ENCODE measurements at places on chromosomes 2 and 18.
A peak's percentile ranks its signal among the peaks of the same experiment; 100 is the strongest.

- no peak for DNase-seq
These were observed 47.5 kb upstream of the ATIC start for GRCh38 chr2:215264374-215264773.

GRCh38 chr18:36296650-36297416, 680 bp upstream of the FHOD3 start:
- no peak for DNase-seq

DNA sequence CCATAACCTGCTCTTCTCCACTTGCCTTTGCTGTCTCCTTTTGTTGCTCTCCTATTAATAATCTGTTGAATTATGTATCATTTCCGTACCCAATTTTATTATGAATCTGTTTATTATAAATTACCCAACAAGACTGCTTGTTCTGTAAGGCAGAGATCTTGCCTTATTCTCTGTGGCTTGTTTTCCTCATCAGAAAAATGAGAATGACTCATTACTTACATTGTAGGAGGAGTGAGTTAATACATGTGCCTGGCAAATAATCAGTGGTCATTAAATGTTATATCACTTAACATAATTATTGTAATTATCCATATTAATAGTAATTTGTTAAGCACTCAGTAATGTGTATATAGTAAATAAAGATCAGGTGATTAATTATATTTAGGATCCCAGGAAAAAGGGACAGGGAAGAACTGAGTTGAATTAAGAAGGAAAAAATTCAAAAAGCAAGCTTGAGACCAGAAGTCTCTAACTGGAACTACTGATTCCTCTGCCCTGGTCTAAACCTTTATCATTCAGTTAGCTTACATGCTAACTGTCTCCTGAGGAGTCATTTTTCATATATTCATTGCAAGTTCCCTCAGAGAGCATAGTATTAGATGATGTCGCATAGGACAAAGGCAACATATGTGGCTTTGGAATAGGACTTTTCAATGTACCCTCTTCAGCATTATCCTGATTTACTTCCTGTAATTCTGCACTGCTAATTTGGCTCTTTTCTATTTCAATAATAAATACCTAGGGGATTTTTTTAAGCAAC, 335.7 kb downstream of the GALNT13 start:
- no peak for DNase-seq

- DNase-seq = no peak
These were observed 5.9 kb upstream of the LRPPRC start for GRCh38 chr2:44001716-44002115.

DNA sequence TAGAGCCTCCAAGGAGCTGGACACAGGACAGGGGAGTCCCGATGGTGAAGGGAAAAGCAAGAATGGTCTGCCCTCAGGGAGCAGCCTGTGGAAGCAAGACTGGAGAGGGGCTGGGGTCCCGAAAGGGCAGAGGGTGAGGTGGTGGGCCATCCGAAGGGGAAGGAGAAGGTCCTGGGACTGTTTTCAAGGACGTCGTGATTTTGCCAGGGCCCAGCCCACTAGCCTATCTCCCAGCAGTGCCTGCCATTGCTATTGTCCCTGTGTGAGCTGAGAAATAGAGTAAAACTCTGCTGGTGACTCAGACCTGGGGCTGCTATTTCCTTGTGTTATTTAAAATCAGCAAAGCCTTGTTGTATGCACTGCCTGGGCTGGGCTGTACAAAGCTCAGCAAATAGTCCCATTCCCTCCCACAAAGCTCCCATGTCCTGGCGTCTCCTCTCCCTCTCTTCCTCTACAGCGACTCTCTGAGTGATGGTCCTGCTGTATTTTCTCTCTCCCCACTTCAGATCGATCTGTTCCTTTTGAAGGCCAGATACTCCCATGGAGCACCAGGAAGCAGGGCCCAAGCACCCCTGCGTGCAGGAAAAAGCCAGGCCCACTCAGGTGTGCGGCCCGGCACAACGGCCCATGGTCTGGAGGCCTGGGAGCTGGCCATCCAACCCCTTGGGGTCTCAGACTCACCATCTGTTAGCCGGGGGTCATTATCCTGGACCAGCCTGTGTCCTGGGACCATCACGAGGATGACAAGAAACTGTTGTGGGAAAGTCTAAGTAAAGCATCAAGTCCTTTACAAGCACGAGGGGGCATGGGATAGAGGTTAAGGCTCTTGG, 65.0 kb upstream of the OTOF start:
- no peak for DNase-seq

GRCh38 chr18:28164771-28165483, 12.0 kb downstream of the CDH2 start:
- no peak for DNase-seq

DNA sequence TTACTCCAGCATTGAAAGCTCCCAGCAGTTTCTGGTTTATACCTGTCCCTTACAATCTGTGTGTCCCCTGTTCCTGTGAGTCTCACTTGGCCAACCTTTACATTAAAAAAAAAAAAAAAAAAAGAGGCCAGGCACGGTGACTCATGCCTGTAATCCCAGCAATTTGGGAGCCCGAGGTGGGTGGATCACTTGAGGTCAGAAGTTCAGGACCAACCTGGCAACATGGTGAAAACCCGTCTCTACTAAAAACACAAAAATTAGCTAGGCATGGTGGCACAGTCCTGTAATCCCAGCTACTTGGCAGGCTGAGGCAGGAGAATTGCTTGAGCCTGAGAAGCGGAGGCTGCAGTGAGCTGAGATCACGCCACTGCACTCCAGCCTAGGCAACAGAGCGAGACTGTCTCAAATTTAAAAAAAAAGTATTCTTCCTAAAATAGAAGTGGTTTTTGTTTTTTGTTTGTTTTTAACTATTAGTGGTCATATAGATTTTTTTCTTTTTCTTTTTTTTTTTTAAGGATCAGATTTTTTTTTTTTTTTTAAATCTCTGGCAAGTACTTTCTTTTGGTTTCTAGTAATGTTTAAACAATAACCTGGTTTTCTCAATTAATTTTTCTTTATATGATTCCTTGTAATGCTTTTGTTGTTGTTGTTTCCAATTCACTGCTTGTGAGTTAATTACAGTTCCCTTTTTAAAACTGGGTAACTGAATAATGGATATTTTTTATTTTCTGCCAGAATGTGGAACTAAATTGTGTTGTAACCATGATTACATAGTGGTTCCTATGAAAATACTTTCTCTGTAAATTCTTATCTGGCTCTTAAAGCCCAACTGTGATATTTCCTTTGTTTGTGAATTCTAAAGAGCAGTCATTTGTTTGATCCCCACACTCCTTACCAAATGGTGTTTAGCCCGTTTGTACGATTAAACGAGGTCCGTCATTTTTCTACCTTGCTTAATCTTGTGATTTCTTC, 116.8 kb downstream of the CTAGE1 start:
- DNase-seq = no peak

GRCh38 chr2:65671670-65672242, 239.4 kb upstream of the SPRED2 start:
- no peak for DNase-seq

DNA sequence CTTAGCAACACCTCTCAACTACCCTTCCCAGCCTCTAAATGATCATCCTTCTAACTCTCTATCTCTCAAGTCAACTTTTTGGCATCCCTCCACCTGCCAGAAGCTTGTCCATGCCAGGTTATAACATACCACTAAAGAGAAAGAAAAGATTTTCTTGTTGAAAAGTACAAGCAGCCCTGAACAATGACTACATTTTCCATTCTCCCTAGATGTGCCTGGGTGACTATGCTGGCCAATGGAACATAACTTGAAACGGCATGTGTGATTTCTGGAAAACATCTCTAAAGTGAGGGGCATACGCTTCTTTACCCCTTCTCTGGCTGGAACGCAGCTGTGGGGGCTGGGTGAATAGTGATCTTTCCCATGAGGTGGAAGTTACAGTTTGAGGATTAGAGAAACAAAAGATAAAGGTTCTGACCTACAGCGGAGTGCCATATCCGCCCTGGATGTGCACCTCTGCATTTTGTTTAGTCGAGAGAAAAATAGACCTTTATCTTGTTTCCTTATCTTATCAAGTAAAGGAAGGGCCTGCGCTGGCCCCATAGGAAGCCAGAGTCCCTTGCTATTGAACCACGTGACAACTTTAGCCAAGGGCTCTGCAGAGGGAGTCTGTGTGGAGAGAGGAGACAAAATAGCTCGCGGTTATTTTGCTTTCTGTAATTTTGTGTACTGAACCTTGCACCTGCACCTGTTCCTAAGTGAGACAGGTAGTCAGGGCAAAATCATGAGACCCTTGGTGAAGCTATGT, 436.8 kb downstream of the TGIF1 start:
- DNase-seq = no peak

DNA sequence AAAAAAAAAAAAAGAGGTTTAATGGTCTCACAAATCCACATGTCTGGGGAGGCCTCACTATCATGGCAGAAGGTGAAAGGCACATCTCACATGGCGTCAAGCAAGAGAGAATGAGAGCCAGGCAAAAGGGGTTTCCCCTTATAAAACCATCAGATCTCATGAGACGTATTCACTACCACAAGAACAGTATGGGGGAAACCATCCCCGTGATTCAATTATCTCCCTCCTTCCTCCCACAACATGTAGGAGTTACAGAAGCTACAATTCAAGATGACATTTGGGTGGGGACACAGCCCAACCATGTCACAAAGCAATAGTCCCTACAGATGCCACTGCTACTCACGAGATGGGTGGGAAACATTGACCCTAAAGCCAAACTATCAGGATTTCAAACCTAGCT, 392.7 kb upstream of the ID2 start:
- no peak for DNase-seq

- DNase-seq = no peak
These were observed 57.8 kb upstream of the OTOF start for GRCh38 chr2:26535663-26536275.

- no peak for DNase-seq
These were observed 18.0 kb upstream of the TP53I3 start for GRCh38 chr2:24102677-24103076.

DNA sequence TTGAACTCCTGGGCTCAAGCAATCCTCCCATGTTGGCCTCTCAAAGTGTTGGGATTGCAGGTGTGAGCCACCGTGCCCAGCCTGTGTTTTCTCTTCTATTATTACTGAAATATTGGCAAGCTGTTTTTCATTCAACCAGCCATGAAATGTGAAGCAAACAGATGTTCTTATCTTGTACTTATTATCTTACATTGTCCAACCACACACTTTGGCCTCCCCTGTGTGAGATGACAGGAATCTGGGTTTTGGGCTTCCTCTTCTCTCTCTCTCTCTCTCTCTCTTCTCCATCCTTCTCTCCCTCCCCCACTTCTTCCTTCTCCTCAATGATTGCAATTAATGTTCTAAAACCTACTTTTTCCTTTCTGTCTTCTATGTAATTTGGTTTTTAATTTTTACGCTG, 33.1 kb downstream of the RAMP1 start:
- DNase-seq = no peak

DNA sequence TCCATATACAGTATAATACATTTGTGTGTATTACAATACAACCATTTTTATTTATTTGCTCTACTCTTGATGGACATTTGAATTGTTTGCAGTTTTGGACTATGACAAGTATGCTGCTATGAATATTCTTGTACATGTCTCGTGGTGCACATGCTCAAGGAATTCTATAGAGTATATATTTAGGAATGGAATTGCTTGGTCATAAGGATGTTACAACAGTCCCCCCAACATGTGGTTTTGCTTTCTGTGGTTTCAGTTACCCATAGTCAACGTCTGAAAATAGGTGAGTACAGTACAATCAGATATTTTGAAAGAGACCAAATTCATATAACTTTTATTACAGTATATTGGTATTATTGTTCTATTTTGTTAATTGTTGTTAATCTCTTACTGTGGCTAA, 24.1 kb upstream of the PLEKHM3 start:
- DNase-seq = no peak

DNA sequence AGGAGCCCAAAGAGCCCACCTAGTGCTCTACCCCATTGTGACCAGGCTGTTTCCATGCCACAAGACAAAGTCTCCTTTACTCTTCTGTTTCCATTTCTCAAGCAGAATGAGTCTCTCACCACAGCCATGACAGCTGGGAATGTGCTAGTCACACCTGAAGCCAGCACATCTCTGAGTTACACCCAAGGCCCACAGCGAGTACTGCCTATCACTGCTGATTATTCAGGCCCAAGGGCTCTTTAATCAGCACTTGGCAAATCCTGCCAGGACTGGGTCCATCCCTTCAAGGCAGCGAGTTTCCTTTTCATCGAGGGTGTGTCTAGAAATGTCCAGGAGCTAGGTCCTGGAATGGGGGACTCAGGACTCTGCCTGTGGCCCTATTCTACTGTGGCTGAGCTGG, 14.6 kb upstream of the PPP1R1C start:
- DNase-seq = no peak

DNA sequence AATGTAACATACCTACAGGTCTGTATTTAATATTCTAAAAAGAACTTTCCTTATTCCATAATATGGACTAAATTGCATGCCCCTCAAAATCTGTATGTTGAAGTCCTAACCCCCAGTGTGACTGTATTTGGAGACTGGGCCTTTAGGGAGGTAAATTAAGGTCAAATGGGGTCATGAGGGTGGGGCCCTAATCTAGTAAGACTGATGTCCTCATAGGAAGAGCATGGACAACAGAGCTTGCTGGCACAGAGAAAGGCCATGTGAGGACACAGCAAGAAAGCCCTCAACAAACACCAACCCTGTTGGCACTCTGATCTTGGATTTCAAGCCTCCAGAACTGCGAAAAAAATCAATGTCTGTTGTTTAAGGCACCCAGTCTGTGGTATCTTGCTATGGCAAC, 18.6 kb downstream of the SF3B1 start:
- no peak for DNase-seq

DNA sequence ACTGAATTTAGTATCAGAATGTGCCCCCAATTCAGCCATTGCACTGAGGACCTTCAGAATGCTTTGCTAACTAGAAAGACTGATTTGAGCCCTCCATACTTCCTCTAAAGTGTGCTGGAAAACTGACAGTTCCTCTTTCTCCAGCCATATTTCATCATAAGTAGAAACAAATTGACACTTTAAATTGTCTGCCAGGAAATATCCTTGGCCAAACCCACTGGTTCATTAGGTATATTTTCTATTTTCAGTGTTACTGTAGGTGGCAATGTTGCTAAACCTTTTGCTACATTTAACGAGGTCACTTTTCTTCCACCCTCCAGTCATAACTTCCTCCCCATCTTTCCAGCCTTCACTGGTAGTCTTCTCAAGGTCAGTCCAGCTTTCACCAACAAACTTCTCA, 21.5 kb downstream of the SP5 start:
- DNase-seq = no peak

GRCh38 chr18:62445386-62445917, 77.4 kb upstream of the ZCCHC2 start:
- peak; percentile 28 for DNase-seq

DNA sequence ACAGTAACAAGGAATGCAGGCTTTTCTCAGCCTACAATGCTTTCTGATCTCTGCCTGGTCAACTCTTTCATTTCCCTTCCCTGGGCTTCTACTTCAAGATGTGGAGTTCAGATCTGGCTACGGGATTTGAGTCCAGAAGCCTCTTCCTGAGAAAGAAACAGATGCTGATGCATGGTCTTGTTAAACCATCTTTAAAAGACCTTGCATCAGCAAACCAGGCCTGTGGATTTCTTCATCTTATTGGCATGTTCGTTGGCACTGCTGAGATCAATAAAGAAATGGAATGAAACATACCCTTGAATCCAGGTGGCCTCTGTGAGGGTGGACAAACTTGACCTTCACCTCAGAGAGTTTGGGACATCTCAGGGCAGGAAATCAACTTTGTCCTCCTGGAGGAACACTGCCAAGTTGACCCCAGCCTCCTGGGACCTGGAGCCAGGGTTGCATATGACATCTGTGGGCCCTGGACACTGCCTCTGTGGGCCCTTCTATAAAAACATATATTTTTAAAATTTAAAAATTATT, 21.4 kb downstream of the IGFBP2 start:
- no peak for DNase-seq

Measured in activated CD4-positive, alpha-beta T cell treated with anti-CD3 and anti-CD28 coated beads, Interleukin-2, Interleukin-4, amounts not matched to agents 100 ng/mL and 50 ng/mL, durations not matched to agents 16 hours and 8 hours (primary cell).